ENCODE measurements at places on chromosomes 11 and 22.

DNA sequence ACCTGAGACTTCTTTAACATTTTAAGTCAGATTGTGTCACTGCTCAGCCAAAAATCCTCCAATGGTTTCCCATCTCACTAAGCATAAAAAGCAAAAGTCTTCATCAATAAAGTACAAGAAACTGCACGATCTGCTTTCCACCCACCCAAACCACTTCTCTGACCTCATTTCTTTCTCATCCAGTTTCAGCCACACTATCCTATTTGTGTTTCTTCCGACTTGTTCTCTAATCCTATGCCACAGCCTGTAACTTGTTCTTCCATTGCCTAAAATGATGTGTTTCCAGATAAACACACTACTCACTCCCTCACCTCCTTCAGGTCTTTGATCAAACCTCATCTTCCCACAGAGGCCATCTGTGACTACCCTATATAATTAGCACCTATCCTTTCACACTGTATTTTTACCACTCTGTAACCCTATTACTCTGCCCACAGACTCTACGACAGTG, 28.4 kb downstream of the ARHGAP32 start:
- no peak for DNase-seq

DNA sequence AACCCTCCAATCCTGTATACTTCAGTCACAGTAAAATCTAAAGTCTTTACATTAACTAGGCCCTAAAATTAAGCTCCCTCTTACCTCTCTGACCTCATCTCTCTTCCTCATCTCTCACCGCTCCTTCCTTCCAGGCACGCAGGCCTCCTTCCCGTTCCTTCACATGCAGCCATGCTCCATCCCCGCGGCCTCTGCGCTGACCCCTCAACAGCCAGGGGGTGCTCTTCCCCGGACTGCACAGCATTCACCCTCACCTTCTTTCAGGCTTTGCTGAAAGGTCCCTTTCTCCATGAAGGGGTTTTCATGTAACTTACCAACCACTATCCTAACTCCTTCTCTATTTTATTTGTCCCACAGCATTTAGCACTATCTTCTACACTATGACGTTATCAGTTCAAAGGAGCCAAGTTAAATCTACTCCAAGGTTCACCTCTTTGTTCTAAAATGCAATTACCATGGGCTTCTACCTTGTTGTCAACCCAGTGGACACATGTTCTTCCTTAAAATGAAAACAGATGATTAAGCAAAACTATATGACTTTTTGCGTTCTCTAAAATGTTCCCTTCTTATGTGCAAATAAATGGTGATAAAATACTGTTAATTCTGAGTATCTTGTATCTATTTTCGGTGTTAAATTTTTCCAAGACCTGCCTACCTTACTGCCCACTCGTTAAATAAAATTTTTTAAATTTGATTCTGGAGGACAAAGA, 57.8 kb upstream of the APOA1 start:
- DNase-seq, result no peak

DNA sequence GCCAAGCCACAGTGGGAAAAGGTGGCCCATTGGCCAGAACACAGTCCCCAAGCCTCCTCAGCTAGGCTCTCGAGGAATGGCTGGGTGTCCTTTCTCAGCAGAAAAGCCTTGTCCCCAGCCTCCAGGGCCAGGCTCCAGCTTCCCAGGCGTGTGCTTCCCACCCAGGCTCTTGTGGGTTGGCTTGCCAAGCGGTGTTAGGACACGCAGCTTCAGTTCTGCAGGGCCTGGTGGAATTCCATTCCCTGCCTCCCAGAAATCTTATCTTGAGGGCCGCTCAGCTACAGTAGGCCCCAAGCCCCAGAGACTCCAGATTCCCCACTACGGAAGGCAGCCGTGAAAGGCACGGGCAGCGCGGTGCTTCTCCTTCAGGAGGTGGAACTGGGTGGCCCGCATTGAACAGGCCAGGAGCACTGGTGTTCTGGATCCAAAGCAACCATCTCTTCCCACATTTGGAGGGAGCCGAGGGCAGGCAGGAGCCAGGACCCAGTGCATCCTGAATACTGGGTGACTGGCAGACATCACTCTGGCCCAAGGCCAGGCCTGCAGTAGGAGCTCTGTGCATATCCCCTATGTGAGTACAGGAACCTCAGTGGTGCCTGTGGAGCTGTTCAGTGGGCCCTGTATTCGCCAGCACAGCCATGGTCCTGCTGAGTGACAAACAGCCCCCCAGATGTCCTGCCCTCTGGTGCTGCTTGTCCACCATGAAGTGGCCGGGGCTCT, 16.7 kb upstream of the KCNQ1OT1 start:
- DNase-seq, result no peak

DNA sequence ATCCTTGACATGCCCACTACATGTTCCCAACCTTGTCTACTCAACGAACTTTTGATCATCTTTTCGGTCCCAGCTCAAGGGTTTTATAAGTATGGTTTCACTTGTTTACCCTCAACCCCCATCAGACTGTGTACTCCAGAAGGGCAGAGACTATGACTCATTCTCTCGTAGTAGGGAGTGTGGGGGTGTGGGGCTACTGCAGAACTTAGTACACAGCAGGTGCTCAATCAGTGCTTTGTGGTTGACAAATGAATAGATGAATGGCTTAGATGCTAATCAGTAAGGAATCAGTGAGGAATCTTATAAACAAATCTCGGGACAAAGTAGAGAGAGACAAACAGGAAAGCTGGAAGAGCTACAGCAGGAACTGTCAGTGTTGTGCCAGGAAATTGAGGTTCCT, 151.7 kb upstream of the PLET1 start:
- DNase-seq, result no peak

GRCh38 chr11:99192716-99193115, 172.0 kb downstream of the CNTN5 start:
- no peak for DNase-seq
